ENCODE measurements at places on chromosomes 1 and 21. TPM values are rescaled to one million over a fixed set of nuclear protein-coding genes. Genes with fewer than 3 reads are reported as not detected.

The C1QTNF12 gene
- total RNA-seq = 2.4 TPM

The FLG gene
- total RNA-seq = not detected

The SYCP1 gene
- total RNA-seq = not detected

The CDC20 gene
- total RNA-seq = 184 TPM

DNA sequence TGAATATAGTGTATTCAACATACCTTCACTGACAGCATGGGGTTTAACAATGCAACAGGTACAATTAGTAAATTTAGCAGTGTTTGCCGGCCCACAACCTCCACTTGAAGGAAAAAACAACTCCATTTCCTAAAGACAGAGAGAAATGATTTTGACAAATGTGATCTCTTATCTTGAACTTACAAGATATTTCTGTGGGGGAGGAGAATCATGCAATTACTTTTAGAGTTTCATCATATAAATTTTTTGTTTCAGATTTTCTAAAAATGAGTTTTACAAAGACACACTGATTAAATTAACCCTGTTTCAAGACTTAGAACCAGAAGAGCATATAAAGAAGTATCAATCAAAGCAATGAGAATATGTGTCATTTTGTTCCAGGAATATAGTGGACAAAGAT, 80.3 kb downstream of the NME7 start:
- H3K36me3 ChIP-seq = peaks cover 38% of the 10 kb centered on the region
- no peak overlapping the region for H3K4me3 ChIP-seq
- no peak for DNase-seq

All from activated naive CD8-positive, alpha-beta T cell treated with anti-CD3 and anti-CD28 coated beads for 36 hours (primary cell).